ENCODE measurements at places on chromosomes 6 and 20.

DNA sequence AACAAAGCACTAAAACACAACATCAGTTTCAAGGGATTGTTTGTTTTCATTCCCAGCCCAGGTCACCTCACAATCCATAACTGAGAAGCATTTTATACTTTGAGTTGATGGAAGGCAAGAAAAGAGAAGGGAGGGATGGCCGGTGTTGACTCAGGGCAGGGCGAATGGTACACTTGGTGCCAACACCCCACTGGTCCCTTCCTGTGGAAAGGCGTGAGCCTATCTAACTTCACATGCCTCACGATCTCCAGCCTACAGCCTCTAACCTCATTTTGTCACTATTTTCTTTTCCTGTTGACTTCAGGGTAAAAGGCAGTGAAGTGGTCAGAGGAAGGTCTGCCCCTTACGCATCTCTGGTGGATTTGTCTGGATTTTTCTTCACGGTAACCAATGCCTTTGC, 53.5 kb upstream of the SASH1 start:
- no peak for DNase-seq

DNA sequence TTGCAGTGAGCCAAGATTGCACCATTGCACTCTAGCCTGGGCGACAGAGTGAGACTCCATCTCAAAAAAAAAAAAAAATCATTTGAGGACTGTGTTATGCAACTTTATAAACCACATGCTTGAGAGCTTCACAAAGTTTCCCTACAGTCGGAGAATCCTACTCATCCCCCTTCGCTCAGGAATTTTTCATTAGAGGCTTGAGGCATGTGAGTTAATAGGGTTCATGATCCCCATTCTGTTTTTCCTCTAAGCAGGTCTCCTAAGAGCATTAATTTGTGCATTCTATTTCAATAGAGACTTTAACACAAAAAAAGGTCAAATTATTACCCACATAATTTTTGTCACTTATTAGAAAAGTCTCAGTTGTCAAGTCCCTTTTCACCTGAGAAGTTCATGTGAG, 103.7 kb upstream of the SOX4 start:
- DNase-seq: no peak

- no peak for DNase-seq
Measured at GRCh38 chr6:17519120-17519519, 81.0 kb upstream of the FAM8A1 start.

GRCh38 chr20:1449370-1449769, 17.3 kb downstream of the NSFL1C start:
- no peak for DNase-seq

- DNase-seq: no peak
Measured at GRCh38 chr6:164072240-164072666, 657.7 kb downstream of the QKI start.

Data from retinal pigment epithelial cell (primary cell).